ENCODE measurements at places on chromosomes 11 and 22.

DNA sequence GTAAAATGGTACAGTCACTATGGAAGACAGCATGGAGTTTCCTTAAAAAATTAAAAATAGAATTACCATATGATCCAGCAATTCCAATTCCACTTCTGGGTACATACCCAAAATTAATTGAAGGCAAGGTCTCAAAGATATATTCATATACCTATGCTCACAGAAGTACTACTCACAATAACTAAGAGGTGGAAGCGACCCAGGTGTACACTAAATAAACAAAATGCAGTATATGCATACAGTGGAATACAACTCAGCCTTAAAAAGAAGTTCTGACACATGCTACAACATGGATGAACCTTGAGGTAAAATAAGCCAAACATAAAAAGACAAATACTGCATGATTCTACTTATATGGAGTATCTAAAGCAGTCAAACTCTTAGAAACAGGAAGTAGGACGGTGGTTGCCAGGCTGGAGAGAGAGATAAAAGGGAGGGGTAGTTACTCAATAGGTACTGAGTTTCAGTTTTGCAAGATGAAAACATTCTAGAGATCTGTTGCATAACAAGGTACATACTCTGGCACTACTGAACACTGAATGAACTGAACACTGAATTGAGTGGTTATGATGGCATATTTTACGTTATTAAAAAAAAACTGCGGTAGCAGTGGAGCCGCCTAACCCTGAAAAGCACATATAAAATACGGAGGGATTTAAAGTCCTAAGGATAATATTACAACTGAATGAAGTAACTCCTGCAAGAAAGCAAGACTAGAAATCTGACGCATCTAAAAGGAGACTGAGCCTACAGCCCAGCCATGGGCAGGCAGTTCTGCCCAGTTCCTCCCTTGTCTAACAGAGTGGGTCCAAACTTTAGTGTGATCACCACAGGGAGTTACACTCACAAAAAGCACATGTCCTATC, 12.8 kb downstream of the DGCR2 start:
- no peak for DNase-seq

- no peak for DNase-seq
Observed at GRCh38 chr11:112196519-112197087, 21.3 kb downstream of the BCO2 start.

- no peak for DNase-seq
Observed at GRCh38 chr11:87466223-87466622, 428.5 kb downstream of the TMEM135 start.

DNA sequence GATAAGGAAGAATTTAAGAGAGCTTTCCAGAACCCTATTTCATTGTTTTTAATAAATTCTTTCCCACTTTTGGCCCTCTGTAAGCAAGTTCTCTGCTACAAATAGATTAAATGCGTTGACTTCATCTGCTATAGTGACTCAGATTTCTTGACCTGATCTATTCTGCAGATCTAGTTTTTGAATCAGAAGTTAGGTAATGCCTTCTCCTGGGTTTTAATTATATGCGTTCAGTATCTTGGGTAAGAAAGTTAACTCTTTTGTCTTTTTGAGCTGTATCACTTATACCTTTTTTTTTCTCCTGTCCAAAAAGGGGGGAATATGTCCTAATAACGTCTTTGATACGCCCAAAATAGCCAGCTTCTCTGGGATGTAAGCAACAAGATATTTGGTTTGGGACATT, 2.4 kb upstream of the HEPHL1 start:
- no peak for DNase-seq

GRCh38 chr11:16881074-16881709, 133.0 kb downstream of the PLEKHA7 start:
- DNase-seq, result peak; percentile 61
